ENCODE measurements at places on chromosomes 7 and 10.

DNA sequence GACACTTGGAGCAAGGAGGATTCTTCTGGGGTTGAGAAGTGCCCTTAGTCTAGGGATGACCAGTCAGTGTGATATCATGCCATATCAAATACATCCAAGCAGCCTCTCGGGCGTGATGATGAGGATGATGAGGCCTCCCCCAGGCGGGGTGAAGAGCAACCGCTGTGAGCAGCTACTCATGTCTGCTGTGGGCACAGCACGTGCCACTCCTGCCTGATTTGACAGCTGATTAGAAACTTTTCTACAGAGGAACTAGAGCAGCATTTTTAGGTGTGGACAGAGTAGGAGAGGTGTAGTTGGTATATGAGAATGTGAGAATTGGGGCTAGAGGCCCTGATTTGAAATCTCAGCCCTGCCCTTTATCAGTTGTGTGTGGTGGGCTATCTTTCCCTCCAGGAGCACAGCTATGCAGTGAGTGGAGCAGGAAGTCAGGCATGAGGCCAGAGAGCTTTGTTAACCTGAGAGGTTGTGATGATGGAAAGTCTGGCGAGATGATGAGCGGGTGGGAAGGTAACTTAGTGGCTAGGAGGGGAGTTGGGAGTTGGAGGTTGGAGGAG is 49.6 kb upstream of the COBL start:
- no peak for DNase-seq

DNA sequence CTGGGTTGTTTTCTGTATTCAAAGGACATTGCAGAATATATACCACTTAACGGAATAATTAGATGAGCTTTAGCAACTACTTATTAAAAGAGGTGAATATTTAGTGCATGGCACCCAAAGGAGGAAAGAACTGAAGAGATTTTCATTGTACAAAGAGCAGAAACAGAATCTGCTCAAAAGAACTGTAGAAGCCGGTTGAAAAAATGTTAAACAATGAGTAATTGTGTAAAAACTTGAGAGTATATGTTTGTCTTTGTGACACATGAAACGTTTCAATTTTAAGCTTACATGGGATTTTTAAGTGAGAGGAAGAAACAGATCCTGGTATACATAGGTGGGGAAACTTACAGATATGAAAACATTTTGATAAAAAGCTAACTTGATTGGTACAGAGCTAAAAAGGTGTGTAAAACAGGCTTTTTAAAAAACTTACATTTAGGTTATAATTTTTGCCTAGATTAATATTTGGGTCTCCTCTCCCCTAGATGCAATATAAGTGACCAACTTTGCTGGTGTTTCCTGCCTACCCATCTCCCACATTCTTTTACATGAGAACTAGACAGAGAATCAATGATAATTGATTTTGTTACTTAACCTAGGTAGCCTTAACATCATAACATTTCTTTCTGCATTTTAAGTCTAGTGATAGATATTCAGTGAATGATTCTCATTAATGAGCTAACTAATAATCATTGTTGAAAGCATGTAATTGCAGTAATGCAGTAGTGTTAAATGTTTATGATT is 6.8 kb downstream of the ARL5B start:
- peak; percentile 35 for DNase-seq

GRCh38 chr7:139451638-139452037 is 31.8 kb downstream of the KLRG2 start:
- peak; percentile 52 for DNase-seq

DNA sequence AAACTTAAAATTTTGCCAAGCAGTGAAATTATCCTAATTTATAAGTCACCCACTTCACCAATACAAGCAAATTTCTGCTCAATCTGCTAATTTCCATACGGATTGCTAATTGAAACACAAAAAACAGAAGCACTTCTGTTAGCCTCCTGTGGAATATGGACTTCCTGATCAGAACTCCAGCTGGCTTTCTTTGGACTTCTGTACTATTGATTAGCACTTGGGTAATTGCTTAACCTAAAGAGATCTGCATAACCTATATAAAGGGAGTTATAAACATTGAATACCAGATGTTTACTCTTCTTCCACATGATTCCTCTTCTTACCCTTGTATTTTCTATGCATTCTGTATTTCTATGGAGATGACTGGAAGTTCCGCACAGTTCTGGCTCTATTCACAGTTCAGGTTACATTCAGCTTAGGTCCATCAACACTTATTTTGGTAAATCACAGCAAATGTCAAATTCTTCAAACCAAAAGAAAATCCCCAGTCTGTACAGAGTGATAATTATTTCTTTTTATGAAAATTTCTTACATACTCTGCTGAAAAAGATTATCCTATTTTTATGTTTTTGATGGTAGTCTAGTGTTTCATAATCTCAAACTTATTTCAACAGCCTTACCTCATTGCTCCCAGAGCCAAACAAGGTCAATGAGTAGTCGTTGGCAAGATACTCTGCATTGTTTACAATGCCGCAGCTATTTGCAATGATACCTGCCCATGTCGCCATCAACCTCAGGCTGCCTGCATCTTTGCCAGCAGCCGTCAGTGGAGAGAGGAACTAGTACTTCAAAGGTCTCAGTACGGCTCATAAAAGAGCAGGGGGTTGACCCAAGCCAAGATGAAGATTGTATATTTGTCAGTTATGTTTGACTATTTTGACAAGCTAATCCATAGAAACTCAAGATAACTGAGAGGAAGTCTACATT is 225.6 kb downstream of the AHR start:
- peak; percentile 94 for DNase-seq

- peak; percentile 2 for DNase-seq
Observed at GRCh38 chr7:111392294-111392693, 170.0 kb downstream of the IMMP2L start.
